Ascending aorta (tissue), 2 donors: ENCODE measurements at places on chromosomes 5 and 9.

- no peak for DNase-seq
Observed at GRCh38 chr5:110865400-110866094, 126.7 kb downstream of the SLC25A46 start.

GRCh38 chr9:92033307-92033706 is 81.9 kb downstream of the SPTLC1 start:
- DNase-seq: no peak

DNA sequence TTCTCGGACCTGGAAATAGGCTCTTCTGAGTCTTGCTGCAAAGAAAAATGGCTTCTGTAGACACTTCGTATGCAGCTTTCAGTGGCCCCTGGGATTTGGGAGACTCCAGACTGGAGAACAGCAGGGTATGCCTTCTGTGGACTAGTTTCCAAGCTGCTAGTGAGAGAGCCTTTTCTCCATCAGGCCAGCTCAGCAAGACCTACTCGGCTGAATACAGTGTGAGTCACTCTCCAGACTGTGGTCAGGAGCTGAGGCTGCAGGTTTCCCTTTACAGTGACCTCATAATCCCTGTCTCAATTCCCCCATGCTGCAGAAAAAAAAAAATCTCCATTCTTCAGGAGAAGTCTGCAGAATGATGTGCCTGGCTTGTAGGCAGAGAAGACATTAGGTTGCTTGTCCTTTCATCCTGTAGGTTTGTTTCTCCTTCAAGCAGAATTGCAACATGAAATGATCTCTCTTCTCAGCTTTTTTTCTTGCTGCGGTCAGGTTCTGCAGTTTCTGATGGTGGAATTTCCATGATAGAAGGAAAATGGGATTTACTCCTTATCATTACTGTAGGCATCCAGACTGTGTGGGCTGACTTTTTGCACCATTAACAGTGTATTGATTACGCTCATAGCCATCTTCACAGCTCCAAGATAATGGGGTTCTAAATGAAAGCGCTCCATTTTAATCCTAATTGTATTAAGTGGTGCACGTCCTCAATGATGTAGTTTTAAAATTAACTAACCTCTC is 78.3 kb upstream of the TNFSF8 start:
- DNase-seq: no peak

GRCh38 chr9:130448771-130449603 is 4.2 kb downstream of the ASS1 start:
- DNase-seq: no peak

GRCh38 chr9:131982102-131982501 is 97.6 kb downstream of the MED27 start:
- no peak for DNase-seq

GRCh38 chr9:79694676-79695400 is 123.1 kb downstream of the TLE4 start:
- DNase-seq: no peak

- DNase-seq: no peak
Observed at GRCh38 chr9:97854696-97855485, 1.9 kb downstream of the FOXE1 start.

DNA sequence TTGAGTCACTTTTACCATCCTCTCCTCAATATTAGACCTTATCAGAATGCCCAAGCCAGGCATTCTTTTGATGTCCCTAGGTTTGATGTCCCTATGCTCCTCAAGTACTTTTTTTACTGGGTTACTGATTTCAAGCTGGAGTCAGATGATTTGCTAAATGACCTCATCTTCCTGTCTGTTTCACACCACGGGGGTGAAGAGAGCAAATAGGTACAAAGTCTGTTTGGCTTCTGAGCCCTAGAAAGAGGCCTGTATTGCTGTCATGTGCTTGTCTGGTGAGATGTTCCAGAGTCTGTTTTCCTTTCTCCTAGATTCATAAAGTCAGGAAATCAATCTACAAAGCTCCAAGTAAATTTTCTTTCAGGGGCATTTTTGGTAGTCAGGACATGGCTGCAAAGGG is 12.7 kb upstream of the DAB2 start:
- no peak for DNase-seq

DNA sequence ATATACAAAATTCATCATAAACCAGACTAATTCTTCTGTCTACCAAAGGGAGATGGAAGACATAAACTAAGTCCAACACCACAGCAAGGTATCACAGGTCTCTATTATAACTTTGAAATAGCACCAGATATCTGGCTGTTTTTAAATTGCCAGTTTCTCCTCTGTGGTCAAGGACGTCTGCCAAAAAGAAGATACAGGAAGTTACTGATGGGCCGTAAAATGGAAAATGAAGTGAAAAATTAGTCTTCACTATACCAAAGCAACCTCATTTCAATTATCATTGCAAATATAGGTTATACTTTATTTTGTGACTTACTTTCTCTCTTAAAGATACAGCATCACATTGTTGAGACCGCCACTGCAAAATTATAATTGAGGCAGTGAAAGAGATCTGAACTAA is 225.5 kb downstream of the NDUFS4 start:
- DNase-seq: no peak

GRCh38 chr5:1734271-1734907 is 65.2 kb downstream of the MRPL36 start:
- DNase-seq: peak; percentile 35

DNA sequence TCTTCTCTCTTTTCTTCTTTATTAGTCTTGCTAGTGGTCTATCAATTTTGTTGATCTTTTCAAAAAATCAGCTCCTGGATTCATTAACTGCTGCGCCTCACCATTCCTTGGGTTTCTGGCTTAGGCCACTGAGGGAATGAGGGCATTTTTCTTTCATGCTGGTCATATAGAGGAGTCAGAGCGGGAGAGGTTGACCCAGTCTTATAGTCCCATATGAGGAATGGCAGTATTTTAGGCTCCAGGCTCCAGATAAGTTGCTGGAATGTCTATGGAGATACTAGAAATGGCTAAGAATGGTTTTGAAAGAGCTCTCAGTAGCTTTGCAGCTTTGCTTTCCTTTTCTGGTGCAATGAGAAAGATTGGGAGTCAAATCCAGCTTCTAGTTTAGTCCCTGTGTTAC is 58.2 kb downstream of the GALNT10 start:
- no peak for DNase-seq

GRCh38 chr9:134293031-134293521 is 33.2 kb upstream of the RXRA start:
- DNase-seq: no peak

GRCh38 chr9:13493697-13494096 is 214.2 kb upstream of the MPDZ start:
- DNase-seq: no peak

DNA sequence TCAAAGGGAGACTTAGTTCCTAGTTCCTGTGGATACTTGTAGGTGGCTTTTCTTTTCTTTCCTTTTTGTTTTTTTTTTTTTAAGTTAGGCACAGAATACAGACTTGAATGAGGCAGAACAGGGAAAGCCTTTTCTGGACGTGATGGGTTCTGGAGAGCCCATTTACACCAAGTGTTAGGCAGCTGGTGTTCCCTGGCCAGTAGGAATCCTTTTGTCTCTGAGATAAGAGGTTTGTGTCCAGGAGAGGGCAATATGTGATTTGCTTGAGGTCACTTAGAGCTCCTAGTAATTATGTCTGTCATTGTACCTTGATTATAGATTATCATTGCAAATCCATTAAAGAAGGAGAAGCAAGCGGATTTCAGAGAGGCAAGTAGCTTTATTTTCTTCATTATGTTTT is 9.1 kb downstream of the MEGF10 start:
- DNase-seq: no peak

DNA sequence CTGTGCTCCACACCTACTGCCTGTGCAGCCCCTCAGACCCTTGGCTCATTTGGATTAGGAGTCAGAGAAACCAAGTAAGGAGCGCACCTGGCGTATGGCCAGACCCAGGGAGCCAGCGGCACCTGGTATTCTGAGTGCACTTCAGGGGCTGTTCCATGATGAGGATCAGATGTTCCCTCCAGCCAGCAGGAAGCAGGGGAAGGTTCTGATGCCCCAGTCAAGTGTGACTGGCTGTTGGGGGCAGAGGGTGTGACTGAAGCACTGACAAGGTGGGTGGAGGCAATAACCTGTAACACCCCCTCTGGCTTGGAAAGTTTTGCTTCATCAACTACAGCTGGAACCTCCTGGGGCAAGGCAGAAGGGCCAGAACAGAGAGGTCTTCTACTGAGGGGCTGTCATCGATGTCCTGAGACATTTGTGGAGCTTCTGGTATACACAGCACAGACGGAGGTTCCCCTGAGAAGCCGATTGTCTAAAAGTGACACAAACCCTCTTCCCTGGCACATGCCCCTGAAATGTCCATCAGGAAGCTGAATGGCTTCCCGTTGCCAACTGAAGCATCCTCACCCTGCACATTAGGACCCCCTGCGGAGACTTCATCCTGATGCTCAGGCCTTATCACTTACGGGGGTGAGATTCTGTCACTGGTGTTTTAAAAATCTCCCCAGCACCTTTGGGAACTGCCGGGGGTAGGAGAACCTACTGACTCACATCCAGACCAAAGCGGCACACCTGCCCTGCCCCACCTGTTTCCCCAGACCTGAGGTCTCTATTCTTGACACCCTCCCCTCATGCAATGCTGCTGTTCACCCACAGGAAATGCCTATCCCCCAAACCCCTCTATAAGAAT is 21.1 kb downstream of the TRAF1 start:
- no peak for DNase-seq

GRCh38 chr5:169583424-169584220 is at the start of gene SPDL1:
SPDL1 (plus strand) TSS chr5:169583773; CDS start chr5:169588417, 4,644 bp downstream.
- peak; percentile 83 for DNase-seq

- no peak for DNase-seq
Observed at GRCh38 chr5:105696440-105696839, 1974.3 kb downstream of the EFNA5 start.

DNA sequence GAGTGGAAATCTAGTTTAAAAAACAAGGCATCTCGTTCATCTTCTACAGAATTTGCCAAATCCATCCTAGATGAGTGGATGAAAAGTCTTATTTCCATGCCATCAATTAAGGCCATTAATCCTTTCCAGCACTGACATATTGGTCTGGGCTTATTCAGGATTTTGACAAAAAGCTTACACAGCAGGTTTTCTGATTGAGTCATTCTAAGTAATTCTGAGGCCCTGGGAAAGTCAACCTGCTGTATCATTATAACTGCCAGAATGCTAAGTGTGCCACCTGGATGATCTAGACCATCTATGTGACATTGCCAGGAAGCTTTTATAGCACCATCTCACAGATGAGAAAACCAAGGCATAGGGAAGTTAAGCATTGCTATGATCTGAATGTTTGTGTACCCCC is 132.1 kb upstream of the MAP3K1 start:
- no peak for DNase-seq

GRCh38 chr5:12102151-12102550 is 197.9 kb upstream of the CTNND2 start:
- no peak for DNase-seq

DNA sequence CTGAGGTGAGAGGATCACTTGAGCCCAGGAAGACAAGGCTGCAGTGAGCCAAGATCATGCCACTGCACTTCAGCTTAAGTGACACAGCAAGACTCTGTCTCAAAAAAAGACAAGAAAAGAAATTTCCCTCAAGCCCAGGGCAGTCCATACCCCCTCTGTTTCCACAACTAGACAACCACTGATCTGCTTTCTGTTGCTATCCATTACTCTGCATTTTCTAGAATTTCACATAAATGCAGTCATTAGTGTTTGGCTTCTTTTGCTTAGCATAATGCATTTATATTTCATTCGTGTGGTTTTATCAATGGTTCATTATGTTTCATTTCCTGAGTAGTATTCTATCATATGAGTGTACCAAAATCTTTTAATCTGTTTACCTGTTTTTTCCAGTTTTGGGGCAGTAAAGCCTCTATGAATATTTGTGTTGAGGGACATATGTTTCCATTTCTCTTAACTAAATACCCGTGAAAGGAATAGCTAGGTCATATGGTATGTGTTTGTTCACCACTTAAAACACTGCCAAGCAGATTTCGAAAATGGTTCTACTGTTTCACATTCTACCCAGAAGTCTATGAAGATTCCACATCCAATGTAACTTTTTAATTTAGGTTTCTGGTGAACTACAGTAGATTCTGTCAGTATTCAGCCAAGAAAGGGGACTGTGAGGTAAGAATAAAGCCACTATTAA is 271.8 kb downstream of the ZNF608 start:
- no peak for DNase-seq

GRCh38 chr9:27398982-27399653 is 102.2 kb upstream of the EQTN start:
- DNase-seq: no peak

DNA sequence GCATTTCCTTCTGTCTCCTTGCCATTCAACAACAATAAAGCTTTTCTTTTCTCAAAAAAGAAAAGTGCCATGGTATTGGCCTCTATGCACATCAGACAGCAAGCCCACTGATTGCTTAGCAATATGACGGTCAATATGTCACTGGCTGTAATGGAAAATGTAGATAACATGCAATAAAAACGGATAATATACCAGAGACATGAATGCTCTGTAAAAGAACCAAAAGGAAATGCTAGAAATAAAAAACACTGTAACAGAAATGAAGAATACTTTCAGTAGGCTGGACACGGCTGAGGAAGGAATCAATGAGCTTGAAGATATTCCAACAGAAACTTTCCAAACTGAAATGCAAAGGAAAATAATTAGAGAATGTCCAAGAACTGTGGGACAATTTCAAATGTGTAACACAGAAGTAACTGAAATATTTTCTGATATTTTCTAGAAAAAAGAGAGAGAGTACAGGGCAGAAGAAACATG is 10.0 kb downstream of the PTBP3 start:
- DNase-seq: no peak

- DNase-seq: no peak
Observed at GRCh38 chr9:113636165-113636564, 172.6 kb downstream of the RGS3 start.

GRCh38 chr5:33725806-33726205 is 166.0 kb downstream of the ADAMTS12 start:
- DNase-seq: no peak

GRCh38 chr5:140114341-140115185 is 654 bp downstream of the PURA start:
- peak; percentile 19 for DNase-seq

GRCh38 chr5:43627028-43627427 is 24.0 kb downstream of the NNT start:
- DNase-seq: no peak

- no peak for DNase-seq
Observed at GRCh38 chr5:161305601-161306000, 240.9 kb downstream of the GABRB2 start.

- no peak for DNase-seq
Observed at GRCh38 chr9:104092875-104093600, 1.1 kb upstream of the SMC2 start.

GRCh38 chr9:12774861-12775678 is at the start of gene LURAP1L:
LURAP1L (plus strand) TSS chr9:12775020; CDS start chr9:12775716, 696 bp downstream.
- DNase-seq: no peak

- DNase-seq: no peak
Observed at GRCh38 chr5:150625831-150626746, 14.4 kb upstream of the SYNPO start.

GRCh38 chr5:150765011-150765798 is 6.4 kb upstream of the DCTN4 start:
- DNase-seq: no peak

DNA sequence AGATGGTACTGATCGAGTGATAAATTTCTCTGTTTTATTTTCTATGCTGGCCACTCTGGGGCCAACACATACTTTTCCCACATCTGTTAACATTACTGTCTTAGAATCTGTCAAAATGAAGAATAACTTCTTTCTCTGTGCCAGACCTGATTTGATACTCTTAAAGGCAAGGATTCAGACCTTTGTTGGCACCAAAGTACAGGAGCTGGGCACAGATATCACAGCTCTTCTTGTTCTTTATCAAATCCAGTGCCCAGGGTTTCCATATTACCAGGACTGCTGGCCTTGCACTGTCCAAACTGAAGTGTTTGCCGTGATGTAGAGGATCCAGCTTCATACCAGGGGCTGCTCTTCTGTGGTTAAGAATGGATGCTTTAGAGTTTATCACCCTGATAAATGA is 20.9 kb downstream of the ZNF474 start:
- no peak for DNase-seq
